ENCODE measurements at places on chromosomes 13 and 19. TPM values are rescaled to one million over a fixed set of nuclear protein-coding genes. Genes with fewer than 3 reads are reported as not detected.

Gene SLC7A9
- 1.2 TPM for total RNA-seq

Gene MAG
- total RNA-seq: 0.42 TPM

GRCh38 chr19:39405958-39406655 lies 540 bp upstream of the ZFP36 start:
- peaks cover 2% of the 10 kb centered on the region for H3K27me3 ChIP-seq
- H3K36me3 ChIP-seq: no peaks in the 10 kb centered on the region
- peak overlapping the region; percentile 32 for H3K4me3 ChIP-seq

DNA sequence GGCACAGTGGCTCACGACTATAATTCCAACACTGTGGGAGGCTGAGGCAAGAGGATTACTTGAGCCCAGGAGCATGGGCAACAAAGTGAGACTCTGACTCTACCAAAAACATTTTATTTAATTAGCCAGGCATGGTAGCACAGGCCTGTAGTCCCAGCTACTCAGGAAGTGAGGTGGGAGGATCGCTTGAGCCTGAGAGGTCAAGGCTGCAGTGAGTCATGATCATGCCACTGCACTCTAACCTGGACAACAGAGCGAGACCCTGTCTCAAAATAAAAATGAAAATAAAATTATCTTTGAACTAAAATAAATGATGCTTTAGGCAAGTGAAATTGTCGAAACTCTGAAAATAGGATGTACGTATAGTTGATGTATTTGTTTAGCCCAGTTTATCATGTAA lies 8.2 kb upstream of the CLN5 start:
- no peaks in the 10 kb centered on the region for H3K4me1 ChIP-seq
- H3K27ac ChIP-seq: no peak overlapping the region
- H3K36me3 ChIP-seq: no peaks in the 10 kb centered on the region

Data from aorta (tissue), 5 donors.